Endodermal cell (in vitro differentiated cells): ENCODE measurements at places on chromosomes 5 and 9.

DNA sequence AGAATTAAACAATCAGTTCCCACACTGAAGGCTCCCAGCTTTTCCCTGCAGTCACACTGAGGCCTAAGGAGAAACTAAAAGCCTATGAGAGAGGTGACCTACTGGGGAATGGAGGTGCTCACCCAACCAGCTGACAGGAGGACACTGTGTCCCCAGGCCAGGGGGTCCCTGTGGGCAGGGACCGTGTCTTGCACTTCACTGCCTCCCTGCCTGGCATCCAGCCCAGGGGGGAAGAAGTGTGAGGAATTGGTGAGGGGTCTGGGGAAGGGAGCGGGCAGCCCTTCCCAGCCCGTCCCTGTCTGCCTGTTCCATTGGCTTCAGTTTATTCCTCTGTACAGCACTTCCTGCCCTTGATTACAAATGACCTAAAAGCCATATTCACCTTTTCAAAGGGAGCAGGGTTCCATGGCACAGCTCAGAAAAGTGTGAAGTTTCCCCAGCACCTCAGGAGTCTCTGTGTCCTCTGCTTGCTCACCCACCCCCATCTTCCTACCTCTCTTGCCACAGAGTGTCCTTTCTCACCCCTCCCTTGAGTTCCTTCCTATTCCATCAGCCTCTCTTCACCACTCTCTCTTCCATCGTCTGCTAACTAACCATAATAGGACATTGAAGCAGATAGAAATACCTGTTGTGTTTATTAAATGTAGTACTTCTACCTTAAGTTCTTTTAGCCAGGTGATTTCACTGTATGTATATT lies 12.9 kb downstream of the OTULINL start:
- no peak for DNase-seq
- no peaks in the 10 kb centered on the region for H3K4me1 ChIP-seq
- H3K27ac ChIP-seq = no peak overlapping the region
- H3K4me3 ChIP-seq = no peak overlapping the region

GRCh38 chr9:122133263-122133983 lies 26.2 kb downstream of the NDUFA8 start:
- DNase-seq = no peak
- no peaks in the 10 kb centered on the region for H3K27me3 ChIP-seq
- H3K4me3 ChIP-seq = no peak overlapping the region
- peaks cover 9% of the 10 kb centered on the region for H3K4me1 ChIP-seq
- no peaks in the 10 kb centered on the region for H3K36me3 ChIP-seq

DNA sequence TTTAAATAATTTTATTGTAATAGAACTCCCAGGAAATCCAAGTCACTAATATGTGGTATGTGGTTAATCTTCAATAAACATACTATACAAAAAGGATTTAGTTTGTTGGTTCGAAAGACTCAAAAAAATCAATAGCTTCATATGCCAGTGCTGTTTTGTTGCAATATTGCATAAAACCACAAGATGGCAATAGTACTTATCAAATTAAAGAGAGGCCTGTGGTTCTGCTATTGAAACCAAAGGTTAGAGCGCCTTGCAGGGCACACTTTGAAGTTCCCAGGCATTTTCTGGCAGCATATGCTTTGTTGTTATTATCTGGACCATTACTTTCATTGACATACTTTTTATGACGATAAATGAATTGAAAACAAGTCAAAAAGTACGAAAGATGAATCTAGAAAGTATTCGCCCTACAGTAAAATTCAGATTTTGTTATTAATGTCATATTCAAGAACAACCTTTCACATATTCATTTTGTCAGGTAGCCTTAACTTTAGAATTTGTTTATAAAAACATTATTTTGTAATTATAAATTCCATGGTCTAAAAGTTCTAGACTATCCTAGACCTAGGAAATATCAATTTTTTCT lies 316.3 kb downstream of the MCTP1 start:
- DNase-seq = peak; percentile 64
- H3K27me3 ChIP-seq = no peaks in the 10 kb centered on the region
- no peaks in the 10 kb centered on the region for H3K4me1 ChIP-seq
- H3K36me3 ChIP-seq = no peaks in the 10 kb centered on the region
- H3K4me3 ChIP-seq = no peak overlapping the region

DNA sequence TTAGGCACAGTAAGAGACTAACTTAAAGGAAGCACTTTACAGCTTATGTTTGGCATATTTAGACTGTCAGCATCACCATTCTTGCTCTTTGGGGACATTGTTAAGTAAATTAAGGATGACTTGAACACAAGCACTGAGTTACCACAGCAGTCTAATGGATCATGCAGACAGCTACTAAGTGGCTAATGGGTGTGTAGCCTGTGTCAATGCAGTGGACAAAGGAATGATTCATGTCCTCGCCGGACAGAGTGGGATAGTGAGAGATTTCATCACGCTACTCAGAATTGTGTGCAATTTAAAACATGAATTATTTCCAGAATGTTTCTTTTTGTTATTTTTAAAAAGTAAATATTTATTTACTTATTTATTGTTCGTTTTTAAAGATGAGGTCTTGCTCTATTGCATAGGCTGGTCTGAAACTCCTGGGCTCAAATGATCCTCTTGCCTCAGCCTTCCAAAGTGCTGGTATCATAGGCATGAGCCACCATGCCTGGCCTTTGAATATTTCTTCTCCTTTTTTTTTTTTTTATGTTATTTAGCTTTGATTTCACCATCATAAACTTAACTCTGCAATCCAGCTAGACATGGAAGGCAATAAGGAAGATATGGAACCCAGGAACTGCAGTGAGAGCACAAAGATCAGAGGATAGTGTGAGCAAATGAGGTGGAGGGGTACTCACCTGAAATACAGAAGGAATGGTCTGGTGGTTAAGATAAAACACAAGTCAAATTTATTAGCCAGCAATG lies 53.0 kb upstream of the KLF4 start:
- H3K4me1 ChIP-seq = peaks cover 7% of the 10 kb centered on the region
- no peak overlapping the region for H3K4me3 ChIP-seq
- DNase-seq = no peak
- no peaks in the 10 kb centered on the region for H3K36me3 ChIP-seq
- no peaks in the 10 kb centered on the region for H3K27me3 ChIP-seq

- no peak overlapping the region for H3K4me3 ChIP-seq
- no peaks in the 10 kb centered on the region for H3K4me1 ChIP-seq
- H3K27ac ChIP-seq = no peak overlapping the region
- H3K36me3 ChIP-seq = no peaks in the 10 kb centered on the region
- no peak for DNase-seq
- H3K27me3 ChIP-seq = no peaks in the 10 kb centered on the region
Observed at GRCh38 chr5:27191786-27192510, 153.6 kb upstream of the CDH9 start.

DNA sequence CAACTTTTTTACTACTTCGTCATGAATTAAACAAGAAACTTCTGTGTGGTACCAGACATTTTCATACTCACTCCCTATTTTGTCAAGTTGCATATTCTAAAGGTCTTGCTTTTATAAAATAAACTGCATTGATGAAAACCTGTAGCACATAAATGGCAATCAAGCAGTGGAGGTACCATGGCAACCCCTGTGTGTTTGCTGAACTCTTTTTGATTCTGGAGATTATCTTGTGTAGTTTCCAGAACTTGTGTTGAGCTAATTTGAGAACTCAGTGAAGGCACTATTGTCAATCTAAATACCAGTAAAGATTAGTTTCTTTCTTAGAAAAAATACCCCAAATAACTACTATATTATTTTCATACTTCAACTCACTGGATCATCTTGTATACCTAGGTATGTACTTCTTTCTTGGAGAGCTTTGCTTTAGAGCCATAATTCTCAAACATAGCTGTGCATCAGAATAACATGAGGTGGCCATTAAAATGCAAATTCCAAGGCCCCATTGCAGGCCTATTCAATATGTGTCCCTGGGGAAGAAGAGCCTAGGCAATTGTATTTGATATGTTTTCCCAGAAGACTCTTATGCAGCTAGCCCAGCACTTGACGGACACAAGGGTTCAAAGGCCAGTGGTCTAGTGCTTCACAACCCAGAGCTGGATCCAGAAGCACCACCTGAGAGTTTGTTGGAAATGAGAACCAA lies 9.8 kb upstream of the PRLR start:
- H3K27ac ChIP-seq = no peak overlapping the region
- no peaks in the 10 kb centered on the region for H3K27me3 ChIP-seq
- peaks cover 5% of the 10 kb centered on the region for H3K4me1 ChIP-seq

GRCh38 chr5:26942481-26942880 lies 95.9 kb downstream of the CDH9 start:
- no peak overlapping the region for H3K27ac ChIP-seq
- no peaks in the 10 kb centered on the region for H3K4me1 ChIP-seq
- H3K36me3 ChIP-seq = no peaks in the 10 kb centered on the region
- no peak overlapping the region for H3K4me3 ChIP-seq
